ENCODE measurements at places on chromosomes 5 and 9.

- DNase-seq, result no peak
Observed at GRCh38 chr9:95023217-95024003, 294.1 kb downstream of the FANCC start.

- no peak for DNase-seq
Observed at GRCh38 chr9:84997472-84997871, 327.9 kb downstream of the NTRK2 start.

DNA sequence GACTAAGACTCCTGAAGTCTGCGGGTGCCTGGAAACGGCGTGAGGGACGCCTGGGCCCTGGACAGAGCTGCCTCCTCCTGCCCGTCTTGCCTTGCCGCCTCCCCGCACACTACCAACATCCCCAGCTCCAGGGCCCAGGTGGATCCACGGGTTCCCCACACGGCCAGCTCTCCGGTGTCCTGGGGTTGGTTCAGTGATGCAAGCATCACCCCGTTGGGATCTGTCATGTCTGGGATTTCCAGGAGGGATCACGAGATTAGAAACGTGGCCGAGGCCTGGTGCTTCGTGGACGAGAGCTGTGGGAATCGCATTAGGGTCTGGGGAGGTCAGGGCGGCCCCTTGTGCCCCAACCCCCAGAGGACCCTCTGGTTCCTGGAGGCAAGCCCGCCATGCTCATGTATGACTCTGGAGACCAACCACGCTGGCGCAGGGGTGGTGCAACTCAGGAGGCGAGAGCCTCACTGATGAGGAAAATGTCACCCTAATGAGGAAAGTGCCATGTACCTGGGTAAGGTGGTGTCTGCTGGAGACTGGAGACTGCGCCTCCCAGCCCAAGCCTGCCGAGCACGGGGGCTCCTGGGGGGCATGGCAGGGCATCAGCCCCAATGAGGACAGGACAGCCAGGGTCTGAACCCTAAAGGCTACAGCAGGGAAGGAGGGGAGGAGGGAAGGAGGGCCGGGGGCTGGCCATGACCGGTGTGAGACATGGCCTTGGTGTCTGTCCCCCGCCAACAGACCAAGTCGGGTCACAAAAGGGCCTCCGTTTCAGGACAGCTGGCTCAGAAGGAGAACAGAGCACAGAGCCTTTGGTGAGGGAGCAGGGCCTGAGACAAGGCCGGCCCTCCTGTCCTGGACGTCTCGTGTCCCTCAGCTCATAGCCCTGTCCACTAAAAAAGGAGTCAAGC lies 31.9 kb upstream of the SLC6A19 start:
- no peak for DNase-seq

GRCh38 chr5:14142202-14142826 lies 828 bp upstream of the TRIO start:
- DNase-seq, result no peak

DNA sequence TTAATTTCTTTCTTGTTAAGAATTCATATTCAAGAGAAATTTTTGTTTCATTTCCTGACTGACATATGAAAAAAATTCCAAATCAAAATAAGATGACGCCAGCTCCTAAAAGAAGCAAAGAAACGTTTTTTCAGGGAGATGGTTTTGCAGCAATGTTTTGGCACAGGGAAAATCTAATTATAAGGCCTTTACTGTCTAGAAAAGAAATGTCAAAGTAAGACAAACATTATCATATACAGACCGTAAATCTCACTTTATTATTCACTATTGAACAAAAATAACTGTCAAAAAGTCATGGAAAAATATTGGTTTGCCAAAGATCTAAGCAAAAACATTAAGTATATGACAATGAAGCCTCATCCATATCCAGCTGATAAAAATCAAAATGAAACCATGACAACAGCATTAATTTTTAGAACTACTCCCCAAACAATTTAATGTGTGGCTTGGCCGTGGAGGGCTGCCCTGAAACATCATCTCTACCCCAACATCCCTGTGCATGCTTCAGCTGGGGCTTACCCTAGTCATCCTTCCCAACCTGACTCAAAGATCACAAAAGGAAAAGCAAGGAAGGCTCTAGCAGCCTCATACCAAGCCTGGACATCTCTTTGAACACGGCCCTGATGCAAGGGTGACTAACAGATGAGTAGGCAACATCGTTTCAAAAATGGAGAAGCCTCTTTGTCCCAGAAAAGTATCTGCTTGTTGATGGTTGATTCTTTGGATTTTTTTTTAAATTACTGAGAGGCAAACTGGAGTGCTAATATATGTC lies 95.6 kb downstream of the ARSB start:
- no peak for DNase-seq

GRCh38 chr9:25752398-25752797 lies 74.2 kb upstream of the TUSC1 start:
- DNase-seq, result no peak

DNA sequence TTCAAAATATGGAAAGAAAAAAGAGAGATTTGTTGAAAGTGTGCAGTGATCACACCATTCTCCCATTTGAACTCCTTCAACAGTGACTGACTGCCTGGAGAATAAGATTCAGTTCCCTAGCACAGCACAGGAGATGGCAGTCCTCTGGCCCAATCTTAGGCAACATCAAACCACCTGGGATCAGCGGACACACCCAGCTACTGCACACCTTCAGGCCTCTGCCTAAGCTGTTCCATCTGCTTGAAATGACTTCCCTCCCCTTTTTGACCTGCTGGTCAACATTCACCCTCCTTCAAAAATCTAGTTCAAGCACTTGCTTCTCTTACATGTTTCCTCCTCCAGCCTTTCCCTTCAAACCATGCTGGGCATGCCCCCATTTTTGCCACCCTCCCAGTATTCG lies 4.5 kb downstream of the MAPK9 start:
- no peak for DNase-seq

DNA sequence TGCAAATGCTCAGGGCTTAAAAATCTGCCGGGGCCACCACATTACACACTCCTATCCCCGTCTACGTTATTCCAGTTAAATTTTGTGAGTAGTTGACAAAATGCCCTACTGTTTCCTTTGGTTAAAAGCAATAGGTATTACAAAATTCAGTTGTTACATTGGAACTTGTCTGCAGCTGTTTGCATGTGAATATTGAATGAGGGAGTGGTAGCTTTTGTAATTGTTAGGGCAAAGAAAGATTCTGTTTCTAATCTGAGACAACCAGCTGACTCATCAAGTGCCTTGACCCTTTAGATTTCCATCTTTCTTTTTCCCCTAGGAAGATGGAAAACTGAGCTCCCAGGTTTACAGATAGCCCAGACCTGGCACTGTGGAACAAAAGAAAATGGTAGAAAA lies 30.2 kb downstream of the MAML1 start:
- no peak for DNase-seq

DNA sequence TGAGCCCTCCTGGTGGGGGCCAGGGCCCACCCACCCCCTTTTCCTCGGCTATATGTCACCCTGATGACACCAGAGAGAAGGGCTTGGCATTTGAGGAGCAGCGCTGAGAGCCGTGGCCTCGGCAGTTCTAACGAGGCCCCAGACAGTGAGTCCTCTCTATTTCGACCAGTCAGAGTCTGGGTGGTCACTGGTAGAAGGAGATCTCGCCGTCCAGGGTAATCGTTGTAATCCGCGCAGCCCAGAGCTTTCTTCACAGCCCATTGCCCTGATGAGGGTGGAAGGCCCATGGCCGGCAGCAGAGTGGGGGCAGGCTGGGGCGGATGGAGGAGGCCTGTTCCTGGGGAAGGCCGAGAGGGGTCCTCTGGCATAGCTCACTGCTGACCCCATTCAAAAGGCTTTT lies 70.2 kb downstream of the PSMB7 start:
- no peak for DNase-seq

DNA sequence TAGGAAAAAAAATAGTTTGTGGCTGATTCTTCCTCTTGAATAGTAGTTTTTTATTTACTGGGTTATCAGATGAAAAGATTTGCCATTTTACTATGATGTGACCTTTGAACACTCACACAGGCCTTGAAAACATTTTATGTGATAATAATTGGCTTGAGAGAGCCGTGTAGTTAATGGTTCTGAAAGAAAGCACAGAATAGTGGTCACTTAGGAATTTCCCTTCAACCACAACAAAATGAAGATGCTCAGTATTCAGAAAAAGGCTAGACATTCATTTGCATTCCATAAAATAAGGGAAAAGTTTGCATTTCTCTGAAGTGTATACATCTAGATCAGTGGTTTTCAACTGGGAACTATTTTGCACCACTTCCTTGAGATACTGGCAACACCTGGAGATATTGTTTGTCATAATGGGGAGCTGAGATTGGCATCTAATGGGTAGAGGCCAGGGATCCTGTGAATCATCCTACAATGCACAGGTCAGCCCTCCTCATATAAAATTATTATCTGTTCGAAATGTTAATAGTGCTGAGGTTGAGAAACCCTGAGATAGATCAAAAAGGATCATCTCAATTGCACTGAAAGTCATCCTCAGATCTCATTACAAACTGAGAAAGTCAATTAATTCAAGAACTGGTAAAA lies 446.4 kb upstream of the CCNG1 start:
- DNase-seq, result no peak

DNA sequence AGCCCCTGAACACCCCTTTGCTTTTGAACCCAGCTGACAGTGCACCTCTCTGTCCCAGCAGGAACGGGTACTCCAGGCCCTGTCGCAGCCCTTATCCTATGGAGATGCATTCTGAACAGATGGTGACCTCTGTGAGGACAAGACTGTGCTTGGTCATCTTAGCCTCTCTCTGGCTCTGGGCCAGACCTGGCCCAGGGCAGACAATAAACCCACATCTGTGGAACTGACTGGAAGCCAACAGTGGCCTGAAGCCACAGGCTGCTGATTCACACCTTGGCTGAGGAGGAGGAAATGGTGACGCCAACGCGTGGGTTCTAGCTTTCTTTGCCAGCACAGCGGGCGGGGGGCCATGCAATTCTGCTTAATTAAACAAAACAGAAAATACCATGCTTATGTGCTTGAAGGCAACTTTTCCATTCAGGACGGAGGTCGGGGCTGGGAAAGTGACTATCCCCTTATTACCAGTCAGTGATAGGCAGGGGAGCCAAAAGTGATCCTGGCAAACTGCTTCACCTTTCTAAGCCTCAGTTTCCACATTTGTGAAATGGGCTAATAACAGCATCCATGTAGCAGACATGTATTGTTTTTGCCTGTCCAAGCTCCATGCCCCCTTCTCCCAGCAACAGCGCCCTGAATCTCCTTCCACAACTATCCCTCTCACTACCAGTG lies 10.8 kb downstream of the SH3PXD2B start:
- DNase-seq, result no peak

DNA sequence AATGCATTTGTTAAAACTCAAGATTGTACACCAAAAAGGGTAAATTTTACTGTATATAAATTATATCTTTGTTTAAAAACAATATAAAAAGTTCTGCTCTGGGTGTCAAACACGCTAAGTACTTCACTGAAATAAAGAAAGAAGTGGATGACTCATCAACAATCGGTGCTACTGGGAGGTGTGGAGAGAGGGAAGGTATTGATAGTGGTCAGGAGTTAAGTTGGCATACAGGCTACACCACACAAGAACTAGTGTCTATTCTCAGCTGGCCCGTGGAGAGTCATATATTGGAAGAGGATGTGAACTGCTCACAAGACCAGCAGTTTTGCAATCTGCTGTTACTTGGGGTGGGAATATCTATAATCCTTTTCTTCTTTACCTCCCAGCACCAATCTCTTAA lies 145.7 kb upstream of the TRPC7 start:
- no peak for DNase-seq

- no peak for DNase-seq
Observed at GRCh38 chr5:15234911-15235310, 265.1 kb upstream of the FBXL7 start.

DNA sequence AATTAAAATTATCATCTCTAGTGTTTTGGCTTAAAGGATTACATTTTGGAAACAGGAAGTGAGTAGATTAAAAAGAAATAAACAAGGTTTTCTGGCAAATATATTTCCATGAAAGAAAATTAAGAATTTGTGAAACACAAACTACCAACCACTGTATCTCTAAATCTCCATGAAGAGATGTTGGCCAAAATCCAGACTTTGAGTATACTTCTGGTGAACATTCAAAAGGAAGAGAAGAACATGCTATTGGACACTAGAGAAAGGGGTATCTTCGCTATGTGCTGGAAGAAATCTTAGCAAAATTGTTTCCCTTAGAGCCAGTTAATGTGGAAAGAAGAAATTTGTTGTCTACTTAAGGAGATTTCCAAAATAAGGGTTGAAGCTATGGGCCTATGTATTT lies 710.4 kb upstream of the CTNND2 start:
- no peak for DNase-seq

- no peak for DNase-seq
Observed at GRCh38 chr5:16179936-16180788, 571 bp upstream of the MARCHF11 start.

- DNase-seq, result no peak
Observed at GRCh38 chr9:99025616-99026270, 79.2 kb upstream of the TGFBR1 start.

DNA sequence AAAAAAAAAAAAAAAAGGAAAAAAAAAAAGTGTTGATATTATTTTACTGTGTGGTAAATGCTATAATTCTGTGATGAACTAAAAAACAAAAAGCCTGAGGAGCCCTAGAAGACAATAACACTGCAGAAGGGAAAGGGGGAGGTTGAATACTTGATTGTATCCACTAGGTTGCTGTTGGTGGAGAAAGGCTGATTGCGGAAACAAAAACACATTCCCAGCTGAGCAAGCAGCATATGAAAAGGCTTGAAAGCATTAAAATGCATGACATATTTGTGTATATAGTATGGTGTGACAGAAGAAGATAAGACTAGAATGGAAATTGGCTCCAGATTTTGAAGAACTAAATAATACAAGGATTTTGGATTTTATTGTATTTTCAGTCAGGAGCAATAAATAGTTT lies 8.9 kb downstream of the RABGAP1 start:
- DNase-seq, result no peak

- DNase-seq, result no peak
Observed at GRCh38 chr5:62547945-62548630, 30.5 kb upstream of the LRRC70 start.

GRCh38 chr5:2860101-2860500 lies 108.6 kb upstream of the IRX2 start:
- no peak for DNase-seq

DNA sequence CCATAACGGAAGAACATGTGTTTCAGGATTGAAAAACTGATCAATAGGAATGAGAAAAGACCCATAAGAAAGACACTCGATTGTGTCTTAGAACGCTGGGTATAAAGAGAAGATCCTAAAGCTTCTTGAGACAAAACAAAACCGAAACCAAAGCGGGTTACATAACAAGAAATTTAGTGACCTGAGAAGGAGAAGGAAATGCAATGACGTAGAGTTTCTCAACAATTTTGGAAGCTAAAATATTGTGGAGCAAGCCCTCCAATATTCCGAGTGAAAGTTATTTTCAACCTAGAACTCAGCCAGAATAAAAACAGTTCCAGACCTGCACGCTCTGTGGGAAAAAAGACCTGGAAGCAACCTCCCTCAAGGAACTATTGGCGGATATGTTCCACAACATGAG lies 81.9 kb upstream of the FREM1 start:
- DNase-seq, result no peak

GRCh38 chr9:2234371-2234893 lies 219.3 kb downstream of the SMARCA2 start:
- no peak for DNase-seq

GRCh38 chr9:68546596-68547390 lies 6.1 kb upstream of the TMEM252 start:
- DNase-seq, result no peak

GRCh38 chr9:108436448-108436847 lies 419.3 kb downstream of the ACTL7B start:
- no peak for DNase-seq

GRCh38 chr9:113160571-113160970 lies 9.8 kb downstream of the SLC31A2 start:
- DNase-seq, result no peak
